ENCODE measurements at places on chromosomes 5 and 9.
A peak's percentile ranks its signal among the peaks of the same experiment; 100 is the strongest.

- no peak for DNase-seq
Observed at GRCh38 chr5:175250426-175250825, 193.6 kb downstream of the DRD1 start.

- no peak for DNase-seq
Observed at GRCh38 chr5:95986001-95986400, 24.4 kb upstream of the ELL2 start.

GRCh38 chr5:172692451-172692850 is 51.4 kb downstream of the NEURL1B start:
- DNase-seq = no peak

GRCh38 chr9:14212077-14212476 is 101.9 kb downstream of the NFIB start:
- no peak for DNase-seq

- DNase-seq = no peak
Observed at GRCh38 chr5:80238097-80238496, 17.8 kb downstream of the SERINC5 start.

DNA sequence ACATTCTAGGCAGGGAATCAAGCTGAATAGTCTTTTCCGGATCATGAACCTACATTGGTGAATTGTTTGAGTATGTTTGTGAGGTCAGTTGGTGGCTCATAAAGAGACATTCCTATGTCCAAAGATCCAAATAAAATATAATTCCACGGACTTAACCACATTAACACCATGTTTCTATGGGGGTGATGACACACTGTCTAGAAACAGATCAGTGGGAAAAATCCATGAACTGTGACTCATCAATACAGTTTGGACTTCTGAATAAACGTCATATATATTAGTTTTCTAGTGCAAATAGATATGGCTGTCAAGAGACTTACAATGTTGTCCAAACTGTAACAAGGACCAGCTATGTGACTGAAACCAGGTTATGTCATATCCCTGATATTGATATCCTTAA is 509.9 kb upstream of the TYRP1 start:
- no peak for DNase-seq

GRCh38 chr9:134398756-134399155 is 72.5 kb downstream of the RXRA start:
- DNase-seq = no peak

GRCh38 chr5:115414406-115415142 is 118.1 kb upstream of the CCDC112 start:
- no peak for DNase-seq

- no peak for DNase-seq
Observed at GRCh38 chr9:130770679-130771442, 64.2 kb upstream of the ABL1 start.

- no peak for DNase-seq
Observed at GRCh38 chr5:156164306-156164705, 162.7 kb upstream of the SGCD start.

- no peak for DNase-seq
Observed at GRCh38 chr5:74546796-74547195, 93.7 kb downstream of the ENC1 start.

DNA sequence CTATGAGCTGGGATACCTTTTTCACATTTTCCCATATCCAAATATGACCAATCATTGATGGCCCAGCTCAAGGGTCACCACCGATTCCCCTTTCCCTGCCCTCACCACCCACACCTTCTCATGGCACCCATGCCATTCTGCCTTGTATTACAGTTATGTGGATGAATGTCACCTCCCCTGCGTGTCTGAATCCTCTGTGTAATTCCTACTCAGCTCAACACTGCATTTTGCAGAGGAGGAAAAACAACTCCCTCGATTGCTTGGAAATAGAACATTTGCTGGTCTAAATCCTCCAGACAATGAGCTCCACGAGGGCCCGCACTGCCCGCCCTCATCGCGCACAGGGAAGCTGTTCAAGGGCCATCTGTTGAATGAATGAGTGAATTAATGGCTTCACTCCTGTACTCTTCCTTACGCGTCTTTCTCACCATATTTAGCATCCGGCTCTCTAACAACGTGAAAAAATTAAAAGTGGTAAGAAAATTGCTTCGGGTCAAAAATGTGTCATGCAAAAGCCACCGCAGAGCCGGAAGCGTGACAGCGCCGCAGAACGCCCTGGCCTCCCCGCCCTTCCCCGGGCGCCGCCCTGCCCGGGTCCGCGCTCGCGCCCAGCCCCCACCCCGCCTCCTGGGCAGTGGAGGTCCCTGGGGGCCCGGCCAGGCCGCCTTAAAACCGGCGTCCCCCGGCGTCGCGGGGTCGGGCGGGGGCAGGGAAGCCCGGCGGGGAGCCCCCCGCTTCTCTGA is 704 bp downstream of the SUSD1 start:
- peak; percentile 12 for DNase-seq

DNA sequence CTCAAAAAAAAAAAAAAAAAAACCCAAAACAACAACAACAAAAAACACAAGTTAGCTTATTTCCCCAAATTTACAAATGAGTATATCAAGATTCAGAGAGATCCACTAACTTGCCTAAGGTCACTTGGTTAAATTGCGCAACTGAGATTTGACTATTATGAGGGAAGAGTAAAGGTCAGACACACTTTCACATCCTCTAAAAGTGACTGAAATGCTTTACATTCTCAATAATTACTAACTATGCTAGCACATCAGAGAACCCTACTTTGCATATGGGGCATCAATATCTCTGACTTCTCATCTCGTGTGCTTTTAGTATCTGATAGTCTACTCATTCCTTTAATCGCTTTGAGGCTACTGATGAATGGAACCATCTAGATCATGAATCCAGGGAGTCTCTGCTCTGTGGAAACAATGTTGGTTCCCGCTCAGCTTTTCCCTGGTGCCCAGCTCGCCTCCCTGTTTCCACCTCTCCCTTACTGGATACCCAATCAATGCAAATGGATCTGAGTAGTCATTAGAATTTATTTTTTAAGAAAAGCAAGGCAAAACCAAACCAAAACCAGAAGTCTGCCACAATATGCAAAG is 182.1 kb upstream of the TRIM32 start:
- no peak for DNase-seq

GRCh38 chr9:129176701-129177442 is 1.2 kb downstream of the IER5L start:
- no peak for DNase-seq

- no peak for DNase-seq
Observed at GRCh38 chr5:92002721-92003274, 619.7 kb upstream of the ARRDC3 start.

DNA sequence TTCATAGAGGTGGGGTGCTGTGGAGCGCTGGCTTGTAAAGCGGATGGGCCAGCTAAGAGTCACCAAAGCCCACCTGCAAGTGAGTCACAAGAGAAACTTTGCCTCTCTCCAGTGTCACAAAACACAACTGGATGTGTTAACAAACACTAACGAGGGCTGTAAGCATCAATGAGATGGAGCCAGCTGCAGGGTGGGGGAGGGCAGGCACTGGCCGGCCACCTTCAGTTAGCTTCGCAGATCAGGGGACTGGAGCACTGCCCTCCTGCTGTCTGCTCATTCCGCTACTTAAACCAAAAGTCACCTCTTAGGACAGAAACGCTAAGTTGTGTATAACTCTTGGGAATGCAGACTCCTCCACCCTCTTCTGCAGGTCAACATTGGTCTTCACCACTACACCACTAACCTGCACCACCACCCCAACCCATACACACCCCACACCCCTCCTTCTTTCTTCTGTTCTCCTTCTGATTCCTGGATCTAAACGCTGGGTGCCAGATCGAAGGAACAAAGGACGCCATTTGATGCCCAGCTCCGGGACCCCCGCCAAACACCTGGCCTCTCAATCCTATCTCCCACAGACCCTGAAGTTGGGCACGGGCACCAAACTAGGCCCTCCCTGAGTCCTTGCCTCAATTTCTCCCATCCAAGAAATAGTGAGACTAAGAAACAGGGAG is 2.1 kb downstream of the ARSI start:
- no peak for DNase-seq

- no peak for DNase-seq
Observed at GRCh38 chr9:95644377-95644776, 127.6 kb upstream of the PTCH1 start.

DNA sequence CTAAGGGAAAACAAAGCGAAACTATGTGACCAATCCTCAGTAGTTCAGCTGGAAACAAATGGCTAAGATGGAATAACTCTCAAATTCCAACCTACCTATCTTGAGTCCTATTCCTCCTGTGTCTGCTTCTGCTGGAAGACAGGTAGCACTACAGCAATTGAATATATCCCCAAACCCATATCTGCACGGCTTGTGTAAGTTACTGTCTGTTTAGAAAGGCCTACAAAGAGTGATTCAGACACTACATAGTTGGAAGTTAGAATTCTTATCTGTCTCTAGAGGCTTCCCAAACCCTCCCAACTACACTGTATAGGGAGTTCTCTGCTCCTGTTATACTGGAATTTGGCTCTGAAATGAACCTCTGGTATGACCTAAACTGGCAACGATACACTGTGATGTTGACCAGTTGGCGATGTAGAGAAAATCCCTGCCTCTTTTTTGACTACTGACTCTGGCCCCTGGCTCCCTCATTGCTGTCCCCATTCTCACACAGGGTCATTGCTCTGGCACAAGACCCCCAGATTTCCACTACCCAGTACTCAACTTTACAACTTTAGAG is 22.6 kb upstream of the NADK2 start:
- DNase-seq = no peak

- no peak for DNase-seq
Observed at GRCh38 chr9:135419106-135419505, 60.5 kb upstream of the PPP1R26 start.

DNA sequence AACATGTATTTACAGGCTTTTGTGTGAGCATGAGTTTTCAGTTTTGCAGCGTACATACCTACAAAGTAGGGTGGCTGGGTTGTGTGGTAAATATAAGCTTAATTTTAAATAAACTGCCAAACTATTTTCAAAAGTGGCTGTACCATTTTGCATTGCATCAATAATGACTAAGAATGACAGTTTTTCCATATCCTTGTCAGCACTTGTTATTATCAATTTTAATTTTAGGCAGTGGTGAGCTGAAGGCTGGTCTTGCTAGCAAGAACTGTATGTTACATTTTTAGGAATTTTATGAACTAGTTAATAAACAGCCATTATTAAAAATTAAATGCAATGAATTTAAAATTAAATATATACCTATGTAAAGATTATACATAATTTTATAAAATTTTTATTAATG is 6.6 kb downstream of the SNX2 start:
- no peak for DNase-seq

- DNase-seq = no peak
Observed at GRCh38 chr5:149060325-149060724, 2.5 kb downstream of the SH3TC2 start.

GRCh38 chr5:68818057-68818695 is 275.6 kb upstream of the SLC30A5 start:
- DNase-seq = no peak

DNA sequence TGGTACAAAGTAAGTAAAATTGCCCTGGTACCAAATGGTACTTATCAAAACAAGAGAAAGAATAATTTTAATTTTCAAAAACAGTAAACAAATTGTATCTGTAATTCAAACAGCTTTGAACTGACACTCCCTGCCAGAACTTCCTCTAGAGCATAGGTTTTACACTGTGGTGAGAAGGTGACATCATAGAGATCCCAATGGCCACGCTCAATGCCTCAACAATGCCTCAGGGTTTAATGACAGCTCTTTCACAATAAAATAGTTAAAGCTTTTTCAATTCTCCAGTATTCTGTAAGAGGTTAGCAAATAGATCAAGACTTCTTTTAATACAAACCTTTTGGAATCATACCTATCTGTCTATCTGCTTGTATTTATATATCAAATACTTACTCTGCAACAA is 437.1 kb downstream of the PRR16 start:
- DNase-seq = no peak

GRCh38 chr9:137110147-137110910 is 4.2 kb downstream of the DPP7 start:
- no peak for DNase-seq

DNA sequence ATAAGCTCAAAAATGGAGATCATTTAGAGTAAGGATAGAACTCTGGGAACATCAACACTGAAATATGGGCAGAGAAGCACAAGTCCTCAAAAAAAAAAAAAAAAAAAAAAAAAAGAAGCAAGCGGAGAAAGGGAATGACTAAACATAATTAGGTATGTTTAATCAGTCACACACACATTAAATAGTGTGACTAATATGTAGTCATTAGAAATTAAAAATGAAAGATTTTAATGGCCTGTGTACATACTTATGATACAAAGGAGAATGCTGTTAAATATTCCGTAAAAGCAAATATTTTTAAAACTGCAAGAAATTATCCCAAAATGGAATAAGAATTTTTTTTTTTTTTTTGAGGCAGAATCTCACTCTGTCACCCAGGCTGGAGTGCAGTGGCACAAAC is 10.5 kb downstream of the LPAR1 start:
- DNase-seq = no peak

DNA sequence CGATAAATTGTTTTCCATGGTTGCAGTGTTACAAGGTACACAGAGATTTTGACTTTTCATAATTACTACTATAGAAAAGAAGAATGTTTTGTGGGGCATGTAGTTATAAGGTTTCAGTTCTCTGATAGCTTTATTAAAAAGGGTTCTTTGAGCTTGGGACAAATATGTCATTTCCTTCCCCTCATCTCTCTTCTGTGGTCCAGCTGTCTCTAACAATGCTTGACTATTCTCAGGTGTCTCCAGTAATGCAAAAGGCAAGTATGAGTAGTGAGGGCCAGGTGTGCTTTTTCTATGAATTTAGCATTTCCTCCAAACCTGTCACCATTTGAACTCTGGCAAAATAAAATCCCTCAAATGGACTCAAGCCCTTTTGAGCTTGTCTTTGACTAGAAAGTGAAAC is 84.3 kb downstream of the SLF1 start:
- no peak for DNase-seq
